ENCODE measurements at places on chromosomes 5 and 9. TPM values are rescaled to one million over a fixed set of nuclear protein-coding genes. Genes with fewer than 3 reads are reported as not detected.
A peak's percentile ranks its signal among the peaks of the same experiment; 100 is the strongest.

GRCh38 chr5:93644760-93645159 is 61.7 kb downstream of the NR2F1 start:
- no peak for DNase-seq

GRCh38 chr9:94668928-94669729 is 29.8 kb upstream of the FBP1 start:
- DNase-seq, result no peak

GRCh38 chr5:133382661-133383579 is 229.4 kb downstream of the FSTL4 start:
- DNase-seq, result no peak

DNA sequence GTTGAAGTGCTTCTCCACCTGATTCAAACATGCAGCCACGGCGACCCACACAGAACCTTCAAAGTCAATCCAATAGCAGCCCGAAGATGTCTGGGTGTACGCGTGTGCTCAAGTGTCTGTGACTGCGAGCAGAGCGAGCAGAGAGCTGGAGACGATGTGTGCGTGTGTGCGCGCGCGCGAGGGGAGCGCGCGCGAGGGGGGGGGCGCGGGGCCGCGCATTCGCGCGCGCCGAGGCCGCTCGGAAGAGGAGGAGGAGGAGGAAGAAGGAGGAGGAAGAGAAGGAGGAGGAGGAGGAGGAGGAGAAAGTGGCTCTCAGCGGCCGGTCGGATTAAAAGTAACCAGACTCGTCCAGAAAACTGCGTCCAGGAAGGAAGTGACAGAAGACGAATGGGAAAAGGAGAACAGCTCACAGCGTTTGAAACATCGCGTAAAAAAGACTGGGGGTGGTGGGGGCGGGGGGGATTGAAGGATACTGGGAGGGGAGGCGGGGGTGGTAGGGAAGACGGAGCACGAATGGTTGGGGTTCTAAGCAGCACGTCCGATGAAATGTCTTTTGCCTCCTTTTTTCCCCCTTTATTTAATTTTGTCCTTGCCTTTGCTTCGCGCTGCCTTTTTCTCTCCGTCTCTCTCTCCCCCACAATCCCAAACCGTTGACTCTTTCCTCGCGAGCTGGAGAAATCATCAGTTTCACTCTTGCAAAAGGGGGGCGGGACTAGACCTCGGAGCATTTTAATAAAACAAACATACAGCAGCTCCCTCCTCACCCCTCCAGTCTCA is at the start of gene MEF2C:
Gene MEF2C (minus strand): TSS at position 126 of the 777 bp plus-strand sequence. CDS start 59,396 bp downstream, outside the sequence.
- DNase-seq, result peak; percentile 28

GRCh38 chr5:96236051-96236450 is 197.0 kb downstream of the PCSK1 start:
- no peak for DNase-seq

- DNase-seq, result no peak
These were observed 282.1 kb downstream of the CRB2 start for GRCh38 chr9:123637945-123638634.

DNA sequence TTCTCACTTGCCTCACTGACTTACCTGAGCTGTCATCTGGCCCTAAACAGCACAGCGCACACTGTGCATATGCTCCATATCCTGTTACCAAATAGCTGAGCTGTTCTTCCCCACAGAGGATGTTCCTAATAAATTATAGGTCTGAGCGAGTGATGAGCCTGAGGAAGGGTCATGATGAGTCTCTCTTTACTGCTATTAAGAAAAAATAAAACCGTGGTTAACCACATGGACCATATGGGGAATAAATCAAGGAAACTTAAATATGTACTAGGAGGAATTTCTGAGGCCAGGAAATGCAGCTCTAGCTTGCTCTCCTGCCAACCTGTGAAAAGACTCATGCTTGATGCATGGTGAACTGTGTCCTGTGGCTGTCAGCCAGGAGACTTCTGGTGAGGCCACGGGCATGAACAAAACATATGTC is 424.8 kb upstream of the DMAC1 start:
- DNase-seq, result no peak

DNA sequence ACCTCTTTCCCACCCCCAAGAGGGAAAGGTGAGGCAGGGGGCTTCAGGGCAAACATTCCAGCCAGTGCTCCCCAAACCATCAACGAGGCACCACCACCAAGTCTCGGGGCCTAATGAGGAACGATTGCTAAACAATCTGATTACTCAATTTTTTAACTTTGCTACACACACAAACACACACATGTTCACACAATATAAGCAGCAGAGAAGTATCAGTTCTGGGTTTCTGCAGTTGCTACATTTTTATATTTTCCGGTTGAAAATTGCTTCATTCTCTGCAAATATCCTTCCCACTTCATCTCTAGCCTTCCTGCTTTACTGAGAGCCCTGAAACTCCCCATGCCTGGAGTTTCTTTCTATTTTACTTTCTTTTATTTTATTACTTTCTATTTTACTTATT is 60.2 kb downstream of the FEM1C start:
- no peak for DNase-seq

GRCh38 chr9:121210536-121210935 is 8.9 kb upstream of the RAB14 start:
- no peak for DNase-seq

- DNase-seq, result no peak
These were observed 72.8 kb downstream of the APBA1 start for GRCh38 chr9:69599232-69599971.

DNA sequence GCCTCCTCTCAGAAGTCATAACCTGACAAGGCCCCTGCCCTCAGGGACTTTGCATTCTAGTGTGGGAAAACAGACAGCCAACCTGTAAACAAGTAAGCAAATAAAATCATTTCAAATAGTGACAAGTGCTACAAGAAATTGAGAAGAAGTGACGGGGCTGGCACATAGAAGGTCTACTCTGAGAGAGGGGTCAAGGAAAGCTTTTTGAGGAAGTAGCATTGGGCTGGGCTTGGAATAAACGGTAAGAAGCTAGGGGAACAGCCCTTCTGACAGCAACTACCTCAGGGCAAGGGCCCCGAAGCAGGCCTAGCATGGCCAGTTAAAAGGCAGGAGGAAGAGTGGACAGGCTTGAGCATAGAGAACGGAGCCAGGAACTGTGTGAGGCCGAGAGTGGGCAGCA is 4.8 kb upstream of the SLC2A8 start:
- no peak for DNase-seq

DNA sequence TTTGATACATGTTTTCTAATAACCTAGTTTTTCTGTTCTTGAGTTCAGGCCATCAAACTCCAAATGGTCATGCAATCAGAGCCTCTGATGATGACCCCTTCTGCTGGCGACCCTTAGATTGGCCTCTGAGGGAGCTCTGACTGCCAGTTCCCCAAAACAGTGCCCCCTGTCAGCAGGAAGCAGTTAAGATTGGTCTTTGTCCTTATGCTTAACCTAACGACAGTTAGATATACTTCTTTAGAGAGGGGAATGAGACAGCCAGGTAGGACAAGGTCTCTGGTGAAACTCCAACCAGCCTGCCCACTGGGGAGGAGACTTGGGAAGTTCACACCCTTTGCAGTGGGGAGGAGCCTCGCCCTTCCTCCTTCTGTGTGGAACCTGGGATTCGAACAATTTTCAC is 390.4 kb upstream of the KIF2A start:
- DNase-seq, result no peak

DNA sequence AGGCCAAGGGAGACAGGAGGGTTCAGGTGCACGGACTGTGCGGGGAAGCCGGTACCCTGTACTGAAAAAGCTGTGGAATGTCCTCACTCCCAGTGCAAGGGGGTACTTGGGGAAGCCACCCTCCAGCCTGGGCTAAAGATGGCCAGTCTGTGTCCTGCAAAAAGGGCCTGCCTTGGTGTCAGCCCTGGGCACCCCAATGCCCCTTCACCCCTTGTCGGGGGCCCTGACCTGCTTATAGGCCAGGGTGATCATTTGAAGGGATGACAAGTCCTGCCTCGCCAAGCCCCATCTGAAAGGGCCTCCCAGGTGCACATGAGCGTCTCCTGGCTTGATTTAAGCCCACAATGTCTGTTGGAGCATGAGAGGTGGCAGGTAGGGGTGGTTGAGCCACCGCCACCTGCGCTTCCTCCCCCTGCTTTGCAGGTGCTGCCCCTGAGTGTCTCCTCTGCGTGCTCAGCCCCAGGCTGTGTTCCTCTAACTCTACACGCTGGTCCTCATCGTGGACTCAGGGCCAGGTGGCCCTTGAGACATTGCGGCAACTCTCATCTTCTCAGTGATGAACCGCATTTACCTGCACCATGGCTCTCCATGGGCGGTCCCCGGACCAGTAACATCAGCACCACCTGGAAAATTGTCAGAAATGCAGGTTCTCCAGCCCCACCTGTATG is 97.0 kb downstream of the ANKRD33B start:
- no peak for DNase-seq

DNA sequence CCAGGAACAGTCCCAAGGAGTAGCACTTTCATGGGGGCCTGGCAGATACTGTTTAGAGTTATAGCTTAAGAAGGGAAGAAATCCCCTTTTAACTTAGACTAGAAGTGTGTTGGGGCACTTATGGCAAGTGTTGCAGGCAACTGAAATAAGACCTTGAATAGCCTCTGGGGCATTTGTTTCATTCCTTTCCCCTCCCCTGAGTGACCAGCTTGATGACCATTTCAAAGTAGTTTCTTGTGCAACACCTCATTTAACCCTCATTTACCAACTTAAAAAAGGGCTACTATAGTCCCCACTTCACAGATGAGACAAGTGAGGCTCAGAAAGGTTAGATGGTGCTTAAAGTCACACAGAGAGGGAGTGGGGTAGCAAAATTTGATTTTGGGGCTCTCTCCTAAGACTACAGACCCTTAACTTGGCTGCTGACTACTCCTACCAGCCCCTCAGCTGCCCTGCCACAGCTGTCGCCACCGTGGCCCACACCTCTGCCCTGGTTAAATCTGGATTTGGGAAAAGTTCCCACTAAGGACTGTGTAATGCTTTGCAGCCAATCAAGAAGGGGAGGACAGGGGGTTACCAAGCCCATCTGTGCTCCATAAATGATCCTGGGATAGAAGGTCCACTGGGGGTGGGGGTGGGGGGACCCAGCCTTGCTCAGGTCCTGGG is 5.5 kb downstream of the PDLIM4 start:
- DNase-seq, result no peak

DNA sequence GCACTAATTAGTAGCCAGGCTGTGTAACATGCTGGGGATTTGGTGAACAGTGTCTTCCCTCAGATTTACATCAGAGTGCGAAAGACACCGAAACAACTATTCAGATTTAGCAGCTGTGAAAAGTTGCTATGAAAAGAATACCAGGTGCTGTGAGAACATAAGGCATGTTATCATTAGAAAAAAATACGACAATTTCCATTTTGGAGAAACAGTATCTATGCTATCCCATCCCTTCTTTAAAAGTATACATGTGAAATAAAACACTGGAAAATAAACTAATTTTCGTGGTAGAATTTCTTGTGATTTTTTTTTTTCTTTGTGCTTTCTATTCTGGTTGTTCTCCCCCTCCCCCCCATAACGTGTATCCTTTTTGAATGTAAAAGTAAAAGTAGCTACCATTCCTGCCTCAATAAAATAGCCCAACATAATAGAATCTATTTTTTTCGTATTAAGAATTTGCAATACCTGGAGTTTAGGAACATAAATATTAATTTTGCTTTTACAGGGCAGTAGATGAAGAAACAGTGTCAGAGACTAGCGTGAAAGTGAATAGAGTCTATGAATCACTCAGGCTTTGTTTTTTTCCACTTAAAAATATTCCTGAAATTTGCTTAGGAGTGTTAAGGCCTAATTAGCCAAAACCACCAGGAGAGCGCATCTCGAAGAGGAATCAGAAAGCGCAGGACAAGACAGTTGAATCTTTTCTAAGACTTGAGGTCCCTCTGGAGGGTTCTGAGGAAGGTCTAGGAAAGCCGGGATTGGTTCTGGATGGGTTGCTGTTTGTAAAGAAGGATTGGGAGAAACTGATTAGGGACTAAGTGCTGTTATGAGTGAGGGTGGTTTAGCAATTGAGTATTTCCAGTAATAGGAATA is 813 bp upstream of the SLU7 start:
- no peak for DNase-seq

DNA sequence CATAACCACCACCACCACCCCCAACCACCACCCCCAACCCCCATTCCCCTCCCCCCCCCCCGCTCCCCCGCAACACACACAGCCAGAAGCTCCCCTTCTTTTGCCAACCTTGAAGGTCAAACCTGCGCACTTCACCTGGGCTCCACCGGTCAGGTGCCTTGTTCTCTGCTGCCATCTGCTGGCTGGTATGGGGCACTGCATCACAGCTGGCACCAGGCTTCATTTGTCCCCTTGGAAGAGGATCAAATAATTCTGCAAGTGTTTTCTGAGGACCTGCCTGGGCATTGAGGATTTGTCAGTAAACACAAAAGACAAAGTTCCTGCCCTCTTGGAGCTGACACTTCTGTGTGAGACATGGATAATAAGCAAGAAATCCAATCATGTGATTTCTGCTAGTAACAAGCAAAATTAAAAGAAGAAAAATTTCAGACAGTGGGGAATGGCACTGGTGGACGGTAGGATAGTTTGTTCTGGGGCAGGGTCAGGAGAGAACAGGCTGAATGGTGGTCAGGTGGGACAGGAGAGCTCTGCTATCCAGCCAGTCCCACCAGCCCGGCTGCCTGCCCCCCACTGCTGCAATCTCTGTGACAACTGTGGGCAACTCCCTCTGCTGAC is 55.6 kb upstream of the LMX1B start:
- peak; percentile 34 for DNase-seq

DNA sequence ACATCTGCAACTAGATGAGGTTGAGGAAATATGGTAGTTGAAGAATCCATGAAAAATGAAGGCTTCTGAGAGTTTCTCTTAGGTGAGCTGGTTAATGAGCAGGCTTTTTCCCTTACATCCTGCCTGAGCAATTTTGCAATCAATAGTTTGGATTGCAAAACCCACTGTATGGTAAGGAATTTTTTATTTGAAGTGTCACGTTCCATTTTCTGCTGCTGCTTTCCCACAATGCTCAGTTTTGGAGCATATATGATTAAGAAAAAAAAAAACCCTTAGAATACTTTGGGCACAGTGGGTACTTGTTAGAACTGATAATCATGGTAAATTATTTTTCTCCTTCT is 144.2 kb downstream of the PCSK1 start:
- no peak for DNase-seq

- DNase-seq, result no peak
These were observed at the start of gene CFAP77 for GRCh38 chr9:132409828-132410528. TSS of gene CFAP77 (plus strand) at chr9:132410211. CDS start at chr9:132410272, 61 bp downstream.

DNA sequence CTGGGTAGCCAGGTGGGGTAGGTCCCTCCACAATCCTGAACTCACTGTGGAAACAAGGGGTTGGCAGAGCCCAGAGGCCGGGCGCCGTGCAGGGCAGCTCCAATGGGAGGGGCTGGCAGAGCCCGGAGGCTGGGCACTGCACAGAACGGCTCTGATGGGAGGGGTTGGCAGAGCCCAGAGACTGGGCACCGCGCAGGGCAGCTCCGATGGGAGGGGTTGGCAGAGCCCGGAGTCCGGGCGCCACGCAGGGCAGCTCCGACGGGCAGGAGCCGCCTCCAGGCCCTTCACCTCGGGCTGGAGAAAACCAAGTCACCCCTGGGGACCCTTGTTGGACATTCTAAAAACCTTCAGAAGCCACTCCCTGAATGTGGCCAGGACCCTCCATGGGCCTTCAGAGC is 9.3 kb downstream of the NACC2 start:
- DNase-seq, result no peak

The PCDHB11 gene
- 1.8 TPM for total RNA-seq

The DAB2 gene
- total RNA-seq, result 166 TPM

The IL5 gene
- total RNA-seq, result not detected

The IFNE gene
- total RNA-seq, result 1.8 TPM

The FOXD4 gene
- 0.47 TPM for total RNA-seq

The PDE6A gene
- not detected for total RNA-seq

The IL4 gene
- total RNA-seq, result not detected

The ZNF189 gene
- 29.2 TPM for total RNA-seq

The RMRP gene
- total RNA-seq, result 3,200 TPM

Measured in omental fat pad (tissue), 4 donors.